Muscle of back (tissue), 13 donors: ENCODE measurements at places on chromosomes 6 and 20. TPM values are rescaled to one million over a fixed set of nuclear protein-coding genes. Genes with fewer than 3 reads are reported as not detected.

Gene PTPN1
- 17.7 TPM for polyA plus RNA-seq

Gene CRISP3
- not detected for polyA plus RNA-seq

Gene RPP21
- 18.0 TPM for polyA plus RNA-seq

Gene PAQR8
- 6.0 TPM for polyA plus RNA-seq

Gene PI3
- polyA plus RNA-seq = not detected

Gene OR2B6
- polyA plus RNA-seq = not detected

Gene VNN1
- 0.14 TPM for polyA plus RNA-seq

Gene TXLNB
- 118 TPM for polyA plus RNA-seq

Gene CST2
- not detected for polyA plus RNA-seq

Gene PROKR2
- not detected for polyA plus RNA-seq

Gene ZNF831
- polyA plus RNA-seq = 0.32 TPM

Gene C20orf144
- not detected for polyA plus RNA-seq

Gene THEMIS
- polyA plus RNA-seq = not detected

DNA sequence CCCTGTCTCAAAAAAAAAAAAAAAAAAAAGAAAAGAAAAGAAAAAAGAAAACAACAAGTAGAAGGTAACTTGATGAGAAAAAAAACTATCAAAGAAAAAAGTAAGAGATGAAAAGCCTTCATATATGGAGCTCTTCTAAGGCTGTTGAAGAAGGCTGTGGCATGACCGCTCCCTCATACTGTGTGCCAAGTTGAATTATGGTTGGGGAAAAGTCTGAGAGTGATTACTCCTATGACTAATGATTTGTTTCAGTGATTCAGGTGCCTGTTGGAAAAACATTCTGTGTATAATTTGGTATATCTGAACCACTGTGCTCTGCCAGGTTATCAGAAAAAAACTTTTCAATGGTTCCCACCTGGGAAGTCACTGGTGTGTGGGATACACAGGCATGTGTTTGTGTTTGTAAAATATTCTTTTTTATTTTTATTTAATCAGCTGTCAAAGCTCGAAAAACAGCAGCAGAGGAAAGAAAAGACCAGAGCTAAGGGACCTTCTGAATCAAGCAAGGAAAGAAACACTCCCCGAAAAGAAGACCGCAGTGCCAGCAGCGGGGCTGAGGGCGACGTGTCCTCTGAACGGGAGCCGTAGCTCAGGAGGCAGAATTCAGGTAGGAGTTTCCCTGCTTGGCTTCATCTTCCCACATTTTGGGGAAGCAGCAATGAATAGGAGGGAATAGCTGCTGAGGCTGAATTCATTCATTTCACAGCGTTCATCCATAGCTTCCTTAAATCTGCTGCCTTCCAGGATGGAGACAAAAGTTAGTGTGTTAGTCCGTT lies 69.7 kb upstream of the SCP2D1 start:
- no peak for DNase-seq

DNA sequence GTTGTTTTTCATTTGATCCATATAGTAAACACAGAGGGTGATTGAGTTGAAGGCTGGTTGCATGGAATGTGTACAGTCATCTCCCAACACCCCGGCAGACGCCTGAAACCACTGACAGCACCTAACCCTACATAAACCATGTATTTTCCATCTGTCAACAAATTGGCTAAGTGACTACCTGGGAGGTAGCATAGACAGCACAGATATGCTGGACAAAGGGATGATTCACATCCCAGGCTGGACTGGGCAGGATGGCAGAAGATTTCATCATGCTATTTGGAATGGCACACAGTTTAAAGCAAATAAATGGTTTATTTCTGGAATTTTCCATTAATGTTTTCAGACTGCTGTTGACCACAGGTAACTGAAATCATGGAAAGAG lies 4.4 kb upstream of the VIP start:
- DNase-seq = no peak

DNA sequence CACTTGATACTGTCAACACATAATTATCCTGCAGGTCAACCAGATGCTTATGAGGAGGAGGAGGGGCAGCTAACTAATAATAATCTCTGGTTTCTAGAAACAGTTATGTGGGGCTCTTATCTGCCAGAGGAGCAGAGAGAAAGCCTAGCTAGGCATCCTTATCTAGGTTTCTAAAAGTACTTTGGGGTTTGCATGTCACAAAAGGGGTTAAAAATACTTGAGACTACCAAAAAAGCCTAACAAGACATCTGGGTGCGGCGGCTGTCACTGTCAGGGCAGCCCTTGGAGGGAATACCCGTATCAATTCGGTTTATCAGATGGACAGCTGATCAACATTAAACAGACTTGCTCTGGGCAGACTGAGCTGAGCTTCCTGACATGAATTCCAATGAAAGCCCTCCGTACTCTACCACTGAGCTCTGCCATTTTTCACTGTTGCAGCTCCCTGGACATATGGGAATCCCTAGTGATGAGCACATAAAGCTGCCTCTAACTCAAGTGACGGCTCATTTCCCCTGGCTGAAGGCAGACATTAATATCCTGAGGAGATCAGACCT lies 166.6 kb downstream of the PDSS2 start:
- peak; percentile 11 for DNase-seq

DNA sequence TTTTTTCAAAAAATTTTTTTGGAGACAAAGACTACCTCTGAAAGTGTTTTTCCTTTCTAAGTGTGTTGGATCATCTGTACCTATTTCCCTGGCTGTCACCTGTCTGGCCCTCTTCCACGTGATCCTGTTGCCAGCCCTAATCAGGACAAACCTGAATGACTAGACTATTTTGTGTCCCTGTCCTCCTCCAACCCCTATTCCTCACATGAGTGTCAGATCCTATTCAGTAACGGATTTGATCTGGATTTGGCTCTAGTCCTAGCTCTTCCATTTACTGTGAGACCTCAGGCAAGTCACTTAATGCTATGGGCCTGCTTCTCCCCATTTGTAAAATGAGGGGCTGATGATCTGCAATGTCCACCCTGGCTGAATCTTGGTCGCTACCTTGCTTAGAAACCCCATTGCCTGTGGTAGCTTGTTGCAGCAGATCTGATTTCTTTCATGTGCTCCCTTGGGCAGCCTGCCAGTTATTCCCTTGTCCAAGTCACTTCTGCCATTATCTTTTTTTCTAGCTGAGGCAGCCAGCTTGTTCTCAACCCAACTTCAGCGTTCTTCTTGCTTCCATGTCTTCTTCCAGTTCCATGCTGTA lies 4.8 kb downstream of the PHF20 start:
- no peak for DNase-seq

DNA sequence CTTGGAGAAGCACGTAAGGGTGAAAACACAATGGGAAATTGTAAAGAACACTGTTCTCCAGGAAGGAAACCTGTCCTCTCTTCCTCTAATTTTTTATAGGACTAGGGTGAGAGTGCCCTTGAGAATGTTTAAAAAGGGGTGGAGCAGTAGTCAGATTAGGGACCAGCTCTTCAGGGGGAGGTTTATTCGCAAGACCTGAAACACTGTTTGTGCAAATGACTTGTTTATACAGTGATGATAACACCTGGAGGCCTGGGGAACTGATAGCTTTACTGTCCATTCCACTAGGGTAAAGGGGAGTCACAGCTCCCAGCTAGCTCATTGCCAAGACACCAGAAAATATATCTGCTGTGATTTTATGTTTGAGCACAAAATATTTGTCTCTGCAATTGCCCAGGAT lies 8.1 kb upstream of the FUT9 start:
- DNase-seq = no peak

DNA sequence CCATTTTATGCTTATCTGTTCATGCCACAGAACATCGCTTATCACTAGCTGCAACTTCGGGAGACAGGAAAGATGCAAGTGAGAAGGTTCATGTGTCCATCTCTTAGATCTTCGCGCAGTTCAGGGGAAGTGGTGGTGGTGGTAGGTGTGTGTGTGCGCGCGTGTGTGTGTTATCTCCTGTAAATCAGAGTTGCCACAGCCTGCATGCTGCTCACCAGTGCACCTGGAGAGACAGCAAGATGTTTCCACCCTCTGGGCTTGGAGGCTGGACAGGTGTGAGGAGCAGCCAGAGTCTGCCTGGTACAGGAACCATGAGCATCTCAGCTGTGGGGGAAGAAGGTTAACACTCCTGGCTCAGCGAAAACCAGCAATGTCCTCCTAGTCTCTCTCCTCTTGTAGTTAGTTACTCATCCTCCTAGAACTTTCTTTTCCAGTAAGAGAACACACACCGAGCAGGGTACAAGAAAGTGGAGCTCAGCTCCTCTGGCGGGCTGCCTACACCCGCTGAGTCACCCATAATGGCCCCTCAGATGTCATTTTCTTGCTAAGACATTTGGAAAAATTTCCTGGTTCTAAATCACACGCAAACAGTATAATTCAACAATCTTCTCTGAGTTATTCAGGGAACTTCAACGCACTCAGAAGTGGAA lies 5.1 kb upstream of the TUBB1 start:
- DNase-seq = no peak

GRCh38 chr20:41308726-41309413 lies 8.7 kb downstream of the ZHX3 start:
- DNase-seq = no peak

- DNase-seq = no peak
Observed at GRCh38 chr6:150033207-150033771, 8.0 kb upstream of the RAET1L start.

DNA sequence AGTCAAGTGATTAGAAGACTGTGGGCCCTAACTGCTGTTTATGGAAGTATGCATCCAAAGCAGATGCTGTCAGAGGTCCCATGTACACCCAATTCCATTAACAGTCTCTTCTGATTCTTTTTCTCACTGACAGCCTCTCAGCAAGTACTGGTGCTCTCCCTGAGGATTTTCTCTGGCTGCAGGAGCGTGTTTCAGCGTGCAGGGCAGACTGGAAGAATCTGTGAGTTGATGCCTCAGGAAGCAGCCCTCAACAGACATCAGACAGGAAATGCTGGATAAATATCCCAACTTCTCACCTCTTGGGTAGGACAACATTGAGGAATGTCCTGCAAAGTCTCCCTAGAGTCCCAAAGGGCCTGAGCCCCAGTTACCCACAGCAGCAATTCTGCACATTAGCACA lies 40.8 kb downstream of the ANKEF1 start:
- no peak for DNase-seq

DNA sequence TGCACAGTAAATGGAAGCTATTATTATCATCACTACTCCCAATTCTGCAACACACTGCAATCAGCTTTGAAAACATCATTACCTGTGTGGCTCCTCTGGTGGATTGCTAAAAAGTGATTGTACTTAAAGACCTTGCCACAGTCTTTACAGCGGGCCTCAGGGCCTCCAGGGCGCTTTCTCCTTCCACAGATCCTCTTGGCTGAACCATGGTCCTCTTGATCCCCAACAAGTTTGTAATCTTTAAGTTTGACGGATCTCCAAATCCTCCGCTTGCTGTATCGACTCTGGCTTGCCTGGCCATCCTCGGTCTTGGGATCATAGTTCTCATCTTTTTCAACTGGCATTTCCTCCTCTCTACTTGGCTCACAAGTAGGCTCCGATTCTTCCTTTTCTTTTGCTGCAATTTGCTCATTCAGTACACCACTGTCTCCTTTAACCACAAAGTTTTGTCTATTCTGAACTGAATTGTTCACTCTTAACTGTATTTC lies 2.0 kb downstream of the ZBTB24 start:
- no peak for DNase-seq

GRCh38 chr6:164072240-164072666 lies 657.7 kb downstream of the QKI start:
- DNase-seq = no peak

GRCh38 chr6:1162367-1163275 lies 149.3 kb upstream of the FOXQ1 start:
- no peak for DNase-seq

- no peak for DNase-seq
Observed at GRCh38 chr6:30066082-30066481, 916 bp upstream of the PPP1R11 start.

DNA sequence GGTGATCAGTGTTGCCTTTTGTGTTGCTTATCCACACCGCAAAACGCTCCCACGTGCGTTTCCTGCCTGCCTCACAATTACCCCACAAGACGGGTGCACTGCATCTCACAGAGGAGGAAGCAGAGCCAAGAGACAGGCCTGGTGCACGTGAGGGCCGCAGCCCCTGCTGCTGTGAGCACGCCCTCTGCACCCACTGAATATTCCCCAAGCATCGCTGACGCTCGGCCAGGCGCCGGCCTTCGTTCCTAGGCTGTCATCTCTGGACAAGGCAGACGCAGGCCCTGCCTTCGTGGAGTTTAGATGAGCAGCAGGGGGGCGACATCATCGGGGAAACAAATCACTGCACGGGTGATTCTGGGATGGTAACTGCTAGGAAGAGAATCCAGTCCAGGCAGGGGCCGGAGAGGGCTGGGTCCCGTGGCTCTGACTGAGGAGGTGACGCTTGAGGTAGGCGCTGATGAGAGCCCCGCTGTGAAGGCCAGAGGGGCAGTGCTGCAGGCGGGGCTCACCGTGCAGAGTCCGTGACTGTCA lies 162.4 kb upstream of the QKI start:
- DNase-seq = no peak

DNA sequence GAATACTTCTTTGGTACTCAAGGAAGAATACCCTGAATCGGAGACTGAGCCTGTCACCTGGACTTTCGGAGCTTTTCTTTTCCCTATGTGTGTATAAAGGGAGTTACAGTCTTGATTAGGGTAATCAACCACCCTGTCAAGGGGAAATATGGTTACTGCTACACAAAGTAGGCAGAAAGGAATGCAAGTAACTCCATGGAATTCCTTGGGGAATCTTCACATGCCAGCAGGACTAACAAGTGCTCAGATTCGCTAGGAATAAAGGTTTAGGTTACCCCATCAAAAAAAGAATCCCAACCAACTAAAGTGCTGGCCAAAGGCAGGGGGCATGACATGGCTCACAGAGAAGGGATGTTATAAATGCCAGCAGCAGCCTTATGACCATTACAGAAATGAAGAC lies 10.4 kb downstream of the KCNS1 start:
- DNase-seq = no peak

GRCh38 chr6:160336200-160336599 lies 12.0 kb upstream of the SLC22A3 start:
- no peak for DNase-seq

DNA sequence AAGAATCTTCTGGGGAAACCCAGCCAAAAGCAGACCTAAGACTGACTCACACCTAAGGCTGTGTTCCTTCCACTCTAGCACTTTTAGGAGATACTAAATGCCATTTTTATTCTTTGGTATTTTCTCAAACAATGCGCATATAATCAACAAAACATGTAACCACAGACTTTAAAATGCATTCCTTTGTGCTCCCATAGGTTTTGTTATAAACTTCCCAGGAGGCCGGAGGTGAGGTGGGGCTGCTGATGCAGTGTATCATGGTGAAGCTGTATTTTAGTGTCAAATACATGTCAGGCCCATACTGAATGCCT lies 155.2 kb downstream of the BTBD3 start:
- no peak for DNase-seq

GRCh38 chr6:95208621-95209020 lies 368.7 kb upstream of the MANEA start:
- DNase-seq = no peak

- DNase-seq = no peak
Observed at GRCh38 chr6:3793545-3793944, 42.0 kb upstream of the PXDC1 start.

DNA sequence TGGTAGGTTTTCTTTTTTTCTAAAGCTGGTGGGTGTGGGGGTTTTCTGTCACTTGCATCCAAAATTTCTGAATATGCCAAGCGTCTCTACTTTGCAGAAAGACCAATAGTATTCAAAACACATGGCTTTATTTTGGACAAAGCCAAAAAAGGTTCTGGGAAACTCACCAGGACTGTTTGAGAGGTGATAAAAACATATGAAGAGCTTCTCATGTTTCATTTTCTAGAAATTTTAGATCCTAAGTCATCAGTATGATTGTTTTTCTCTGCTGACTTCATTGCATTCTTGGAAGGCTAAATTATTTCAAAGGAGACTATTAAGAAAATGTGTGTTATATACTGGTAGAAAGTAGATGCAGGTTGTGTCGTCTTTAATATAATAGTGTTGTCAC lies 51.3 kb downstream of the GCLC start:
- DNase-seq = no peak
